Right lung (tissue), 10 donors: ENCODE measurements at places on chromosomes 13 and 19. TPM values are rescaled to one million over a fixed set of nuclear protein-coding genes. Genes with fewer than 3 reads are reported as not detected.

Gene DAPK3
- 59.8 TPM for polyA plus RNA-seq

Gene ZIK1
- polyA plus RNA-seq, result 11.4 TPM

Gene SLC7A9
- 0.85 TPM for polyA plus RNA-seq

Gene DNAAF3
- polyA plus RNA-seq, result 8.4 TPM
